ENCODE measurements at places on chromosomes 2 and 18. TPM values are rescaled to one million over a fixed set of nuclear protein-coding genes. Genes with fewer than 3 reads are reported as not detected.
A peak's percentile ranks its signal among the peaks of the same experiment; 100 is the strongest.

DNA sequence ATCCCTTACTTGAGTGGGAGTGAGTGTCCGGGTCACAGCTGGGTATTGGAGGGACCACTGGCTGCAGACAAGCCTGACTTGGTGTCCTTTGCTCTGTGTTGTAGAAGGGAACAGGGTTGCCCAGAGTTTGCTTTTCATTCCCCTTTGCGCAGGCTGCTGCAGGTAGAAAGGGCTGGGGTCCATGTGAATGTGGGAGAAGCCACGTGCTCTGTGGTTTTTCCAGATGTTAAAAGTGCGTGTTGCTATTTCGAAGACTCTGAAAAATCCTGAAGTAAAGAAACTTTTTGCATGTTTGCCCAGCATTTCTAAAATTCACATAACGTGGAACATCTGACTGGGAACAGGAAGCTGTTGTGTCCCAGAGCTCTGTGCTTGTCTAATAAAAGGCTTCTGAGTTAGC, 28.8 kb downstream of the GLI2 start:
- H3K4me3 ChIP-seq = no peak overlapping the region
- peak; percentile 11 for DNase-seq
- H3K4me1 ChIP-seq = peaks cover 7% of the 10 kb centered on the region
- no peaks in the 10 kb centered on the region for H3K27me3 ChIP-seq

DNA sequence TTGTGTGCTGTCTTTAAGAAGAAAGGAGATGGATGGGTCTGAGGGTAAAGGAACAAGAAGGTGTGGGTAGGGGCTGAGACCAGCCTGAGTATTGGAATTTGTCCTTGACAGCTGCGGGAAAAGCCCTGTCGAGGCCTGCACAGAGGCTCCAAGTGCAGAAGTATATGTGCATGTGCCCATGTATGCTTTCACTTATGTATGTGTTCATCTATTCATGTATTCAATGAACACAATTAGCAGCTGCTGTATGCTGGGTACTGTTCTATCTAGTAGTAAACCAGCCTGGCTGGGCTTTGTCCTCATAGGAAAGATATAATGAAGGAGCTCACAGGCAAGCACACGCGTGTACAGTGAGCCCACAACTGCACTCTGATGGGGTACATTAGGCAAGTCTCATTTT, 181.4 kb downstream of the CALCRL start:
- H3K27me3 ChIP-seq = no peaks in the 10 kb centered on the region
- no peak overlapping the region for H3K27ac ChIP-seq
- no peak overlapping the region for H3K4me3 ChIP-seq
- H3K36me3 ChIP-seq = no peaks in the 10 kb centered on the region

DNA sequence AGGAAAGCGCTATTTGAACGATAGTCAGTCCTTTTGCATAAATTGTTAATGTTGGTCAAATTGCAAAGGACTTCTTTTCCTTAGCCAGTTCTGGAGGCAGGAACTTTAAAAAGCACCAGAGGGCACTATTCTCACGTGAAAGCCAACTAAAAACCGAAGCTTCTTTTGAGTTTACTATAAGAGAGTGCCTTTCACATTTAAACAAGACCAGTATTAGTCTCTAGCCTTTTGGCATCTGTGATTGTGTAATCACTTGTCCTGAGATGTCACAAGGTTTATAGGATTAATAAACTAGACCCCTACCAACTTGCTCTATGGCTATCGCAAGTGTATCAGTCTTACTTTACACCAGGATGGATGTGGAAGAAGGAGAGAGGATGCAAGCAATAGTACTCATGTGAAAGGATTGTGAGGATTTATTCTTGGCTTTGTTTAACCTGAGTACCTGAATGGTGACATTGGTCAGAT, 14.4 kb upstream of the STAT4 start:
- H3K4me1 ChIP-seq = peaks cover 7% of the 10 kb centered on the region
- no peaks in the 10 kb centered on the region for H3K27me3 ChIP-seq
- H3K36me3 ChIP-seq = no peaks in the 10 kb centered on the region
- DNase-seq = no peak

DNA sequence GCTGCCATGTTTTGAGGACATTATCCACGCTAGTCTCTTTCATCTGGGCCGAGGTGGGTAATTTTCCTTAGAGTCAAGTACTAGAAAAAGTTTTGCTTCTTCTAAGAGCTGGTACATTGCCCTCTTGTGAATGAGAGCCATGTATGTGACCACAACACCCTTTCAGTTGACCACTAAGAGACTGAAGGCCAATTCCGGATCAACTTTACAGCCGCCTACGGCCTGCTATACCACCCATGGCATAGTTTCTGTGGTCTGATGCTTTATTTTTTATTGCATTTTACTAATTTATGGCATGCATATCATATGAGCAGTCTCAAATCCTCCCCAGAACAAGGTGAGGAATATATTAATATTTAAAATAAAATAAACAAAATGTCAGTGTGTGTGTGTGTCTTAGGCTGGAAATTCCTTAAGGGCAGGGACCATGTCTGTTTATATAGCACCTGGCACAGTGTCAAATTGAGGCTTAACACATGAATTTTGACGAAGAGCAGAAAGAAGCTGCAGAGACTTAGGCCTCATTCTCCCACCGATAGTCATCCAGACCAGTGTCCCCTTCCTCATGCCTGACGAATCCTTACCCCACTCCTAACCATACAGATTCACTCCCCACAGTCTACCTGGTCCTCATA, 35.4 kb downstream of the PSD4 start:
- no peaks in the 10 kb centered on the region for H3K4me1 ChIP-seq
- DNase-seq = no peak
- no peaks in the 10 kb centered on the region for H3K36me3 ChIP-seq
- H3K4me3 ChIP-seq = no peak overlapping the region
- no peak overlapping the region for H3K27ac ChIP-seq

GRCh38 chr2:239584986-239585385, 184.2 kb upstream of the HDAC4 start:
- no peaks in the 10 kb centered on the region for H3K36me3 ChIP-seq
- no peak for DNase-seq
- H3K27me3 ChIP-seq = no peaks in the 10 kb centered on the region
- H3K27ac ChIP-seq = no peak overlapping the region

- peaks cover 7% of the 10 kb centered on the region for H3K4me1 ChIP-seq
- H3K27ac ChIP-seq = no peak overlapping the region
- H3K36me3 ChIP-seq = no peaks in the 10 kb centered on the region
- no peak for DNase-seq
- H3K4me3 ChIP-seq = no peak overlapping the region
Measured at GRCh38 chr2:68441994-68442322, 25.1 kb downstream of the FBXO48 start.

DNA sequence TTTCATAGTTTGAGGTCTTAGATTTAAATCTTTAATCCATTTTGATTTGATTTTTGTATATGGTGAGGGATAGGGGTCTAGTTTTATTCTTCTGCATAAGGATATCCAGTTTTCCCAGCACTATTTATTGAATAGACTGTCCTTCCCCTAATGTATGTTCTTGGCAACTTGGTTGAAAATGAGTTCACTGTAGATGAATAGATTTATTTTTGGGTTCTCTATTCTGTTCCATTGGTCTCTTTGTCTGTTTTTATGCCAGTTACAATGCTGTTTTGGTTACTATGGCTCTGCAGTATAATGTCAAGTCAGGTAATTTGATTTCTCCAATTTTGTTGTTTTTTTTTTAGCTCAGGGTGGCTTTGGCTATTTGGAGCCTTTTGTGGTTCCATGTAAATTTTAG, 5.9 kb downstream of the FAM171B start:
- H3K4me1 ChIP-seq = no peaks in the 10 kb centered on the region
- H3K4me3 ChIP-seq = no peak overlapping the region
- H3K27ac ChIP-seq = no peak overlapping the region
- no peaks in the 10 kb centered on the region for H3K36me3 ChIP-seq

GRCh38 chr18:63322206-63322605, 2.6 kb upstream of the BCL2 start:
- no peak for DNase-seq
- H3K36me3 ChIP-seq = no peaks in the 10 kb centered on the region
- H3K4me3 ChIP-seq = peak overlapping the region; percentile 12

- H3K27ac ChIP-seq = no peak overlapping the region
- H3K27me3 ChIP-seq = no peaks in the 10 kb centered on the region
- H3K4me3 ChIP-seq = no peak overlapping the region
- H3K36me3 ChIP-seq = no peaks in the 10 kb centered on the region
Measured at GRCh38 chr2:167581961-167582574, 665.3 kb downstream of the STK39 start.

DNA sequence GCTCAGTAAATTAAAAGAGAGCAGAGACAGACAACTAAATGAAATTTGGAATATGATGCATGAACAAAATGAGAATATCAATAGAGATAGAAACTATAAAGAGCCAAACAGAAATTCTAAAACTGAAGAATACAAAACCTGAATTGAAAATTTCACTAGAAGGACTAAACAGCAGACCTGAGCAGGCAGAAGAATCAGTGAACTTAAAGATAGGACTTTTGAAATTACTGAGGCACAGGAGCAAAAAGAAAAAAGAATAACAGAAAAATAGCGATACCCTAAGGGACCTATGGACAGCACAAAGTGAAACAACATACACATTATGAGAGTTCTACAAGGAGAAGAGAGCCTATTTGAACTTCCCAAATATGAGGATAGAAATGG, 41.6 kb downstream of the UNC50 start:
- no peak for DNase-seq
- no peaks in the 10 kb centered on the region for H3K4me1 ChIP-seq
- H3K27me3 ChIP-seq = no peaks in the 10 kb centered on the region
- H3K4me3 ChIP-seq = no peak overlapping the region
- H3K36me3 ChIP-seq = peaks cover 6% of the 10 kb centered on the region
- no peak overlapping the region for H3K27ac ChIP-seq

- peak within 1 kb of the TSS; percentile 97 for H3K27ac ChIP-seq
- no peaks in the 10 kb centered on the region for H3K27me3 ChIP-seq
- peak within 1 kb of the TSS; percentile 87 for H3K4me3 ChIP-seq
- peaks cover 11% of the 10 kb centered on the region for H3K36me3 ChIP-seq
Measured at GRCh38 chr2:27078267-27079194, at the start of gene EMILIN1. EMILIN1 (plus strand) TSS chr2:27078615; CDS start chr2:27079066, 451 bp downstream.

GRCh38 chr2:190984595-190984994, 29.4 kb downstream of the STAT1 start:
- no peaks in the 10 kb centered on the region for H3K4me1 ChIP-seq
- peaks cover 74% of the 10 kb centered on the region for H3K36me3 ChIP-seq
- H3K27ac ChIP-seq = no peak overlapping the region
- H3K27me3 ChIP-seq = no peaks in the 10 kb centered on the region
- no peak overlapping the region for H3K4me3 ChIP-seq
- no peak for DNase-seq

GRCh38 chr2:239651859-239652258, 251.0 kb upstream of the HDAC4 start:
- no peak for DNase-seq
- H3K4me1 ChIP-seq = no peaks in the 10 kb centered on the region
- no peaks in the 10 kb centered on the region for H3K36me3 ChIP-seq

DNA sequence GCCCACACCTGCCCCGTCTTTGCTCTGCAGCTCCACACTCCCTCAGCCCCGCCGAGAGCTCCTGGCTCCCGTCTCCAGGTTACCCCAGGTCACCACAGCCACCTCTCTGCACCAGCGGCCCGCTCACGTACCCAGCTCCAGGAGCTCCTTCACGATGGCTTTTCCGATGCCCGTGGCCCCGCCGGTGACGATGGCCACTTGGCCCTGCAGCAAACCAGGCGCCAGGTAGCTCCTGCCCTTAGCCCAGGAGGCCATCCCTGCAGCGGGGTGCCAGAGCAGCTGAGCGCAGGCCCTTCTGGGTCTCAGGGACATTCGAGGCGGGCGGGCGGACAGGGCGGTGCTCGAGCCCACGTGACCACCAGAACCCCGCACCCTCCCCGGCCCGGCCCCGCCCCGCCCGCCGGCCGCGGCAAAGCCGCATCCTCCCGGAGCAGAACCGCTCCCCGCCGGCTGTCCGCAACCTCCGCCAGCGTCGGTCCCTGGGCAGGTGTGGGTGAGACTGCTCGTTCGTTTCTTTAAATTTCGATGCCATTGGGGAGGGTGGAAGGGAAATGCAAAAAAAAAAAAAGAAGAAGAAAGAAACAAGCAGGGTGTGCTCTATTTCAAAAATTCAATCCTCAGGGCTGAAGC, at the start of the genes PECR and TMEM169:
Gene PECR (minus strand): TSS at position 323 of the 630 bp plus-strand sequence. CDS start 68 bp downstream, at position 255.
Gene TMEM169 (plus strand): TSS at position 433 of the 630 bp plus-strand sequence. CDS start 14,045 bp downstream, outside the sequence.
- H3K36me3 ChIP-seq = no peaks in the 10 kb centered on the region
- H3K4me1 ChIP-seq = peaks cover 9% of the 10 kb centered on the region
- peak; percentile 81 for DNase-seq
- no peaks in the 10 kb centered on the region for H3K27me3 ChIP-seq
- H3K27ac ChIP-seq = no peak within 1 kb of the TSS

DNA sequence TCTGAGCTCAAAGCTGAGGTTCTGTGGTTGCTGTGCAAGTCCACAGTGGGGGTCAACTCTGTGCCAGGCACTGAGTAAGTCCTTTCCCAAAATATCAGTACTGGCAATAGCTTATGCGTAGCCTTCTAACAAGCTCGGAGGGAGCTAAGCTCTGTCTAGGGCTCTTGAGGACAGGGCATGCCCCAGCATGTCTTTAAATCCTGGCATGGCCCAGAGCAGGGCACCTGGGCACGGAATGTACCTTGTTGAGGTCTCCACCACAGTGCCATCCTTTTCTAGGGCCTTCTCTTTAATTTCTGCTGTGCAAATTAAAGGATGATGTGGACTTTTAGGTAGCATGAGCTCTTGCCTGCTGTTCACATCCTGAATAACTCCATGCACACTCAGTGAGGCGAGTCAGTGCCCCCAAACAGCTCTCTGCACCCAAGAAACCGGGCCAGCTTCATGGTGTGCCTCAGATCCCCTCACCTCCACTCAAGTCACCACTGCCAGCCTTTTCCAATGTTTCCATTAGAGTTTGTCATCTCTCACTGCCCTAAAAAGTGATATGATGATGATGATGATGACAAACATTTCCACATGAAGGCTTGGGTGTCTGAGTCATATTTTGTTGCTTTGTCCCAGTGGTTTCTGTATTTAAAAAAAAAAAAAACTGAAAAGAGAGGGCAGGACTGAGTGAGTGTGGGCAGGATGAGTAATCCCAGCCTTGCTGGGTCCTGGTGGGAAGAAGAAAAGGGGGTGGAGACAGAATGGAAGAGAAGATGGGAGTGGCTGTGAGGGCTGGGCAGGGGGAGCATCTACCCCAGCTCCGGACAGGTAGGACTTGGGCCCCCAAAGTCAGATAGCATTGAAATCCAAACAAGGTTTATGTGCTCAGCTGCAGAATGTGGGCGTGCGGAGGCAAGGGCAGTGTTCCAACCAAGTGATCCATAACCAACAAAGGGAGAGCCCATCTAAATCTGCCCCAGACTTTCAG, 78.9 kb downstream of the ZBTB7C start:
- no peak overlapping the region for H3K4me3 ChIP-seq
- no peaks in the 10 kb centered on the region for H3K27me3 ChIP-seq
- peaks cover 19% of the 10 kb centered on the region for H3K4me1 ChIP-seq
- H3K27ac ChIP-seq = peak overlapping the region; percentile 58
- no peak for DNase-seq

GRCh38 chr2:13667415-13667757, 950.6 kb downstream of the TRIB2 start:
- H3K27me3 ChIP-seq = no peaks in the 10 kb centered on the region
- no peak overlapping the region for H3K27ac ChIP-seq
- no peak overlapping the region for H3K4me3 ChIP-seq
- no peaks in the 10 kb centered on the region for H3K36me3 ChIP-seq

GALNT3 gene
- 0.64 TPM for total RNA-seq

RAB6D gene
- total RNA-seq = not detected

BMP10 gene
- total RNA-seq = not detected

SLC19A3 gene
- 16.5 TPM for total RNA-seq

C1QL2 gene
- 11.6 TPM for total RNA-seq

ECEL1 gene
- total RNA-seq = 14.9 TPM

TFPI gene
- total RNA-seq = 85.6 TPM

FASTKD2 gene
- total RNA-seq = 41.5 TPM

CAMKMT gene
- 5.1 TPM for total RNA-seq

Measured in ascending aorta (tissue), 2 donors.